Naive thymus-derived CD8-positive, alpha-beta T cell (primary cell): ENCODE measurements at places on chromosomes 6 and 20. TPM values are rescaled to one million over a fixed set of nuclear protein-coding genes. Genes with fewer than 3 reads are reported as not detected.

TRIM40 gene
- not detected for total RNA-seq

MRAP2 gene
- not detected for total RNA-seq

CALHM4 gene
- total RNA-seq, result not detected

ZSCAN12 gene
- total RNA-seq, result 11.5 TPM

ADGRF5 gene
- not detected for total RNA-seq

DACT2 gene
- not detected for total RNA-seq

MRPS26 gene
- 27.6 TPM for total RNA-seq

DEFB115 gene
- total RNA-seq, result not detected

PLAGL1 gene
- total RNA-seq, result 7.6 TPM

SLC52A3 gene
- total RNA-seq, result 0.19 TPM

EXOC2 gene
- 34.7 TPM for total RNA-seq

FUT9 gene
- not detected for total RNA-seq

ACOT8 gene
- total RNA-seq, result 29.6 TPM

SMLR1 gene
- total RNA-seq, result not detected

ANKRD66 gene
- not detected for total RNA-seq

SIM1 gene
- total RNA-seq, result not detected

C20orf204 gene
- 5.8 TPM for total RNA-seq
